ENCODE measurements at places on chromosomes 6 and 20. TPM values are rescaled to one million over a fixed set of nuclear protein-coding genes. Genes with fewer than 3 reads are reported as not detected.

Gene CRYBG1
- 0.49 TPM for total RNA-seq

Gene CTAGE9
- total RNA-seq: not detected

Gene SUMO4
- 4.2 TPM for total RNA-seq

Gene TMEM74B
- 12.5 TPM for total RNA-seq

Gene VSX1
- under 0.01 TPM for total RNA-seq

Gene SCGN
- total RNA-seq: 30.7 TPM

Gene CCM2L
- 2.2 TPM for total RNA-seq

Gene TSPO2
- total RNA-seq: not detected

Gene RPS18
- 2,398 TPM for total RNA-seq

Gene SLC35F1
- 80.4 TPM for total RNA-seq

Gene OSER1
- total RNA-seq: 24.8 TPM

Gene SLC35D3
- 0.25 TPM for total RNA-seq

Gene NDUFAF5
- 21.9 TPM for total RNA-seq

Gene FHL5
- total RNA-seq: 0.74 TPM

Gene KHDC1L
- 0.49 TPM for total RNA-seq

Gene ALDH5A1
- 17.2 TPM for total RNA-seq

Gene PSORS1C1
- total RNA-seq: not detected

Gene PPP1R14C
- 48.7 TPM for total RNA-seq

Gene CFAP206
- 1.2 TPM for total RNA-seq

Gene CRISP2
- total RNA-seq: 0.49 TPM

Gene CCN2
- total RNA-seq: 16.2 TPM

Gene KHDRBS2
- total RNA-seq: 55.8 TPM

Gene SLC22A7
- 0.25 TPM for total RNA-seq

Gene KCNG1
- total RNA-seq: 18.2 TPM

Gene DEFB129
- total RNA-seq: not detected

Gene ADGRF1
- not detected for total RNA-seq

Gene MUC22
- total RNA-seq: not detected

Gene SOBP
- 58.0 TPM for total RNA-seq

Gene GSTA2
- total RNA-seq: not detected

Gene GATA5
- not detected for total RNA-seq

Gene STAU1
- total RNA-seq: 51.9 TPM

Gene OXT
- total RNA-seq: not detected

Gene EGFL8
- 6.6 TPM for total RNA-seq

Gene MCHR2
- 7.9 TPM for total RNA-seq

Gene SIRPD
- total RNA-seq: not detected

Gene SMLR1
- total RNA-seq: not detected

Gene MAP7
- total RNA-seq: 4.2 TPM

Gene RAB44
- under 0.01 TPM for total RNA-seq

Gene ANKS1A
- total RNA-seq: 14.5 TPM

Gene PPP1R16B
- 10.1 TPM for total RNA-seq

Gene BPIFB4
- total RNA-seq: not detected

Gene SAPCD1
- 0.74 TPM for total RNA-seq

Gene DDX43
- 0.25 TPM for total RNA-seq

Gene PLCB4
- 13.3 TPM for total RNA-seq

Gene ZBTB22
- total RNA-seq: 20.7 TPM

Gene CTCFL
- total RNA-seq: not detected

Gene ZNF831
- under 0.01 TPM for total RNA-seq

Gene C6orf58
- total RNA-seq: 0.25 TPM
